Adrenal gland (tissue), 19 donors: ENCODE measurements at places on chromosomes 1 and 21. TPM values are rescaled to one million over a fixed set of nuclear protein-coding genes. Genes with fewer than 3 reads are reported as not detected.

The UTS2 gene
- total RNA-seq, result 0.72 TPM

The ISG15 gene
- 22.9 TPM for total RNA-seq

The SFPQ gene
- total RNA-seq, result 69.1 TPM

The AMY2A gene
- total RNA-seq, result 0.74 TPM

The CAPN8 gene
- not detected for total RNA-seq

The KIRREL1 gene
- 47.5 TPM for total RNA-seq

The S100A3 gene
- total RNA-seq, result not detected

The LAMC2 gene
- total RNA-seq, result 0.08 TPM
